Retina (tissue), 1 donor: ENCODE measurements at places on chromosomes 5 and 9.

DNA sequence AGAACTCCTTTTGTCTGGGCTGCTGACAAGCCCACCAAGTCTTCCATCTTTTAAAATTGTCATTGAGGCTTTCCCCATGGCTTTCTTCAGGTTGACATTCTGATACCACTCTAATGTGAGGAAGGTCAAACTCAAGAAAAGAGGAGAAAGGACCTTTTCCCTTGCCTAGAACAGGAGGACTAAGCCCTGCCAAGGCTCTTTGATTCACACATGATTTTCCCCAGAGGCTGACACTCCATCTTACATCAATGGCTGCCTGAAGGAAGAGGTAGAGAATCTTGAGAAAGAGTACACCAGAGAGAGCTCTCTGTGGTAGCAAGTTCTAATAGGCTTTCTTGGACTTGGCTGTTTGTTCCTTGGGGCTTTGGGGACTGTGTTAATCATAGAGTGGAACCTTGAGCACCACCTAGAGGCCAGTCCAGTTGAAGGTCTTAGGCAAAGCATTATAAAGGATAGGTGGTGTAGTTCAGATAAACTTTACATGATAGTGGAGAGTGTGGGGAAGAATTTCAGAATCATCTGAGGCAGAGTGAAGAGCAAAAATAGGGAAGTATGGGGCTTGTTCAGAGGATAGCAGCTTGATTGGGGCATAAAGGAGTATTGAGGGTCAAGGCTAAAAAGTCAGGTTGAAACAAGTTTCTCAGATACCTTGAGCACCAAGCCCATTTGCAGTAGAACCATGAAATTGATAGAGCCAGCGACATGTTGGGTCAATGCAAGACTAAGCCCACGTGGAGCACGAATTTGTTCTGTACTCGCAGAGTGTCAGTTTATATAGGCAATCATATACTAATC lies 36.7 kb downstream of the NDFIP1 start:
- DNase-seq = peak; percentile 60

- no peak for DNase-seq
These were observed 76.6 kb upstream of the ABCA1 start for GRCh38 chr9:105004466-105005090.

- peak; percentile 33 for DNase-seq
These were observed 162.0 kb upstream of the SMIM23 start for GRCh38 chr5:171623551-171624097.

GRCh38 chr9:9257999-9258498 lies 1354.8 kb downstream of the PTPRD start:
- DNase-seq = no peak

DNA sequence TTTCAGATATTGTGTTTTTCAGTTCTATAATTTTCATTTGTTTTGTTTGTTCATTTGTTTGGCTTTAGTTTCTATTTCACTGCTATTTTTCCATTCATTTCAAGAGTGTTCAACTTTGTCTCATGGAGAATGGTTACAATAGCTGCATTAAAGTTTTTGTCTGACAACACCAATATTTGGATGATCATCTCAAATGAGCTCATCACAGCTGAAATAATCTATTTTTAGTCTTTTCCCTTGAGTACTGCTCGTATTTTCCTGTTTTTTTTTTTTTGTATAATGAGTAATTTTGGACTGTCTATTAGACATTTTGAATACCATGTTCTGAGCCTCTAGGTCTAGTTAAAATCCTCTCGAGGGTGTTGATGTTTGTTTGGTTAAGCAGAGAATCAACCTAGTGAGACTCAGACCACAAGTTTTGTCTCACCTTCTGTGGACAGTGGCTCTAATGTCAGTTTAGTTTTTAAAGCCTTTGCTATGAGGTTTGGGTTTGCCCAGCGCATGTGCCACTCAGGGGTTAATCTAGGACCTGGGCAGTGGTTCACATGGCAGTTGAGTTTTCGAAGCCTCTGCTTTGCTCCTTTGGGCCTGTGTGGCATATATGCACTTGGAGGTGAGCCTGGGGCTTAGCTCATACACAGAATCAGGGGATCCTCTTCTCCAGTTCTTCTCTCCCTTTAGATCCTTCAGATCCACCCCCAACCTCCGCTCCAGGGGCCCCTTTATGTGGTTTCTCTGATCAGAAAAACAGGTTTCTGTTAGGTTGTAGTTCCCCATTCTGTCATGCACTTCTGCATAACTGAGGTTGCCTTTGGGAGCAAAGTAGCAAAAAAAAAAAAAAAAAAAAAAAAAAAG lies 79.8 kb downstream of the ARSB start:
- no peak for DNase-seq

- no peak for DNase-seq
These were observed 662.0 kb upstream of the CDH18 start for GRCh38 chr5:20649966-20650365.

DNA sequence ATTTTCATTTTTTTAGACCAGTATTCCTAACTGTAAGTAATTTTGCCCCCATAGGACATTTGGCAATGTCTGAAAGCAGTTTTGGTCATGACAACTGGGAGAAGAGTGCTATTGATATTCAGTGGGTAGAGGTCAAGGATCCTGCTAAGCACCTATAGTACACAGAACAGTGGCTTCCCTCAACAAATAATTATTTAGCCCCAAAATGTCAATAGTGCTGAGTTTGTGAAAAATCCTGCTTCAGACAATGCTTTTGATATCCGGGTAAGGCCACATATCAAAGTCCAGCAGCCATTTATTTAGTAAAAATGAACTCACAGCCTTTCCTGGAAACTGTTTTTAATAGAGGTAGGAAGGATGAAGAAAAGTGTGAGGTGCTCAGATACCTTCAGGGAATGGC lies 8.1 kb upstream of the TARS1 start:
- DNase-seq = no peak

- no peak for DNase-seq
These were observed 39.8 kb upstream of the FUBP3 start for GRCh38 chr9:130539420-130540223.

DNA sequence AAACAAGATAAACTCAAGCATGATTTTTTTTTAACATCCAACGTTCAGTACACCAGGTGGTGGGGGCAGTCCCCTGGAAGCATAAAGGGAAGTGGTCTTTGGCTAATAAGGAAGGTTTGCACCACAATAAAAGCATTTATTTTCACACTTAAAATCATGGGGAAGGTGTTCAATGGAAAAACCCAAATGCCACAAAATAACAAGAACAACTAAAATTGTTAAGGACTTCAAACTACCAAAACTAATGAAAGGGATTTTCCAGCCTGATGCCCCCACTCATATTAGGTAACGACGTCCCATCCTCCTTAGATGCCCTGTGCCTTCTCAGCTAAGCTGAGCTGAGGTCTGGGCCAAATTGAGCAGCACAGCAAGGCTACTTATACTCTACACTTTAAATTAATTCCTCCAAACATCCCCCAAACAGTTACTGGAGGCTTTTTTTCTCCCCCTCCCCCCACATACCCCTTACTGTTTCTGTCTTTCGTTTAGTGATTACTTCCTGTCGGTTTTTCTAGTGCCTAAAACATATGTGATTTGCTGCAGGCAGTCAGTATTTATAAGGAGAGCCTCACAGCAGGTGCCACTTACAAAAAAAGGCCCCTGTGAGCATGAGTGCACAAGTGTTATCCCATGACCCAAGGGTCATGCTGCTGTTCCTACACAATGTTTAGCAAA lies 259.7 kb upstream of the ZNF608 start:
- peak; percentile 61 for DNase-seq

DNA sequence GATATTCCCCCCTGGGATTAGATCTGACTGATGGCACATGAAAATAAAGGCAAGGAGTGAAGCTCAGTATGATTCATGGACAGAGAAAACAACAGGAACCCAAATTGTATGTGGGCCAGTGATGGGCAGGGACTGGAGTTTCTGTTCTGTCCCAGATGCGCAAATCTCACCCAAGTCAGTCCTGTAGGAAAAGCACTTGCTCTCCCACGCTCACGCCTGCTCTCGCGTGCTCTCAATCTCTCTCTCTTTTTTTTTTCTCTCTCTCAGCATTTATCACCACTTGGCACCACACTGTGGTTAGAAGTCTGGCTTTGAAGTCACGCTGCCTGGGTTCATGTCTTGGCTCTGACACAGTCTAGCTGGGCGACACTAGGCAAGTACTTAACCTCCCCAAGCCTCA lies 106.5 kb upstream of the LRRTM2 start:
- no peak for DNase-seq

DNA sequence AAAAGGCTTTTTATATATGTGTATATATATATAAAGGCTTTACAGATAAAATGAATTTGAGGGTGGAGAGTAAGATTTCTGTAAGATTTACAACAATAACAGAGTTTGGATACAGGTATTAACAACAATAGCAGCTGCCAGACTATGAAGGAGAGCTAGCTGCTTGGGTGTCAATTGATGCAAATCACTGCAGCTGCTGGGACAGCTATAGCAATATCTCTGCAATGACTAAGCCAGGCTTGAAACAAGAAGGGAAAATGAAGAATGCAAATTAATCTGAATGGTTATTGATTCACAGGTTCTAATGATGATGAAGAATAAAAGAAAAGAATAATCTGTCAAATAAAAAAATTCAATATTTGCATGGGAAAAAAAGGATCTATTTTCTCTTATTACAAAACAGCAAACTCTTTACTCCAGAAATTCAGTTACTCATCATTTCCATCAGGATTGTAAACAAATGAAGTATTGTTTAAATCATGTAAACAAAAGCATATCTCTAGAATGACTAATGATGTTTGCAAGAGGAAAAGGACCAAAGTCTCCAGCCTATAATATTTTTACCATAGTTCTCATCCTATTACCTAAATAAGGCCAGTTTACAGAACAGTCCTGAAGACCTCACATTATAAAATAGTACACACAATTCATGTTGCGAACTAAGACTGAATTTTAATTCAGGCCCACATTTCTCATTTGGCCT lies 219.0 kb downstream of the HTR1A start:
- no peak for DNase-seq

DNA sequence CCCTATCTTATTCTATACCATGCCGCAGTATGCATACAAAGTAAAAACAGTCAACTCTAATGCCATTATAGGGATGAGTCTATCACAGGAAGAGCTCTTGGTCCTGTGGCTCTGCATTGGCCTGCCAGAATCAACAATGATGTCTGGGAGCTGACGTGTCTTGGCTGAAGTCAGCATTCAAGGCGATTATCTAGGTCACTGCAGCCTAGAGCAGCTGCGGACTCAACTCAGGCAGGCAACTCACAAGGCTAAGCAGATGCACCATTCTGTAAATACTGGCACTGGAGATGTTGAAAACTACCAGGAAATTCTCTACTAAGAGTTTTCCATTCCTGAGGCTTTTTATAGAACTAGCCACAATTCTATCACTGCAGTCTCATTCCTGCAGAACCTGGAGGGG lies 13.3 kb downstream of the SPATA9 start:
- DNase-seq = peak; percentile 80
